Airway epithelial cell (primary cell): ENCODE measurements at places on chromosomes 16 and 17. TPM values are rescaled to one million over a fixed set of nuclear protein-coding genes. Genes with fewer than 3 reads are reported as not detected.

Gene NME3
- 69.0 and 71.8 TPM in 2 replicates for total RNA-seq

Gene TBC1D3E
- not detected in 2 replicates for total RNA-seq

Gene SPNS3
- not detected in 2 replicates for total RNA-seq

Gene OR4D1
- total RNA-seq = not detected in 2 replicates

Gene ELOB
- 367 and 643 TPM in 2 replicates for total RNA-seq

Gene METTL23
- total RNA-seq = 30.8 and 37.0 TPM in 2 replicates

Gene CD300E
- total RNA-seq = not detected in 2 replicates

Gene SHISA6
- total RNA-seq = not detected in 2 replicates

Gene NOG
- 0.09 and 1.5 TPM in 2 replicates for total RNA-seq

Gene OMG
- not detected in 2 replicates for total RNA-seq

Gene RGS11
- 0.56 and 0.70 TPM in 2 replicates for total RNA-seq

Gene ZSCAN10
- not detected in 2 replicates for total RNA-seq
